ENCODE measurements at places on chromosomes 16 and 17.
A peak's percentile ranks its signal among the peaks of the same experiment; 100 is the strongest.

- no peak for DNase-seq
Measured at GRCh38 chr16:52817696-52818095, 235.0 kb downstream of the CHD9NB start.

DNA sequence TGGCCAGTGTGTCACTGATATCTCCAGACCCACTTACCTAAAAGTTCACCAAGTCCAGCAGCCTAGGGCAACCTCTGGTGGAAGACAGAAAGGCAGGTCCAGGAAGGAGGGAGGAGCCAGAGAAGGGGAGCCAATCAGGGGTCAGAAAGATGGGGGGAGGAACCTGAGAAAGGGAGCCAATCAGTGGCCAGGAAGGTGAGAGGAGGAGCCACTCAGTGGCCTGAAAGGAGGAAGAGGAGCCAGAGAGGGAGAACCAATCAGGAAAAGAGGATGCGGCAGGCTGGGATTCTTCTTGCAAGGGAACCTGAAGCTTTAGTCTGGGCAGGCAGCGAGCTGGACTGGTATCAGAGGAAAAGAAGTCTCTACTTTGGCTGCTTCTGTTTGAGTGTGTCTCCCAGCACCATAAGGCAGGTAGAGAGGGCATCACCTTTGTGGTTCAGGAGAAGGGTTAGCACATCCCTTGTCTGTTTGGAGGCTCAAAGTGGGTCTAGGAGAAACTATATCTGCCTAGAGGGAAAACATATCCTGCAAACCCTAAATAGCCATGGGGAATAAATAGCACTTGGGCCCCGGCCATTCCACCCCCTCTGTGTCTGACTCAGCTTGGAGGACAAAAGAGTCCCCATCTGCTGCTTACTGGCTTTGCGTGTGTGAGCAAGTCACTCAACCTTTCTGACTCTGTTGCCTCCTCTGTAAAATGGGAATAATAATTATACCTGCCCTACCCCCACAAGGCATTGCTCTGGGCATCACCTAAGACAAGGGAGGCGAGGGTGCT lies 43.4 kb upstream of the CRHR1 start:
- no peak for DNase-seq

- no peak for DNase-seq
Measured at GRCh38 chr17:7852262-7852670, 2.6 kb upstream of the TMEM88 start.

- no peak for DNase-seq
Measured at GRCh38 chr17:79826204-79826680, 13.0 kb downstream of the CBX4 start.

- no peak for DNase-seq
Measured at GRCh38 chr17:77160875-77161530, 20.2 kb downstream of the SEC14L1 start.

GRCh38 chr17:66570447-66571195 lies 264.3 kb upstream of the CACNG5 start:
- no peak for DNase-seq

DNA sequence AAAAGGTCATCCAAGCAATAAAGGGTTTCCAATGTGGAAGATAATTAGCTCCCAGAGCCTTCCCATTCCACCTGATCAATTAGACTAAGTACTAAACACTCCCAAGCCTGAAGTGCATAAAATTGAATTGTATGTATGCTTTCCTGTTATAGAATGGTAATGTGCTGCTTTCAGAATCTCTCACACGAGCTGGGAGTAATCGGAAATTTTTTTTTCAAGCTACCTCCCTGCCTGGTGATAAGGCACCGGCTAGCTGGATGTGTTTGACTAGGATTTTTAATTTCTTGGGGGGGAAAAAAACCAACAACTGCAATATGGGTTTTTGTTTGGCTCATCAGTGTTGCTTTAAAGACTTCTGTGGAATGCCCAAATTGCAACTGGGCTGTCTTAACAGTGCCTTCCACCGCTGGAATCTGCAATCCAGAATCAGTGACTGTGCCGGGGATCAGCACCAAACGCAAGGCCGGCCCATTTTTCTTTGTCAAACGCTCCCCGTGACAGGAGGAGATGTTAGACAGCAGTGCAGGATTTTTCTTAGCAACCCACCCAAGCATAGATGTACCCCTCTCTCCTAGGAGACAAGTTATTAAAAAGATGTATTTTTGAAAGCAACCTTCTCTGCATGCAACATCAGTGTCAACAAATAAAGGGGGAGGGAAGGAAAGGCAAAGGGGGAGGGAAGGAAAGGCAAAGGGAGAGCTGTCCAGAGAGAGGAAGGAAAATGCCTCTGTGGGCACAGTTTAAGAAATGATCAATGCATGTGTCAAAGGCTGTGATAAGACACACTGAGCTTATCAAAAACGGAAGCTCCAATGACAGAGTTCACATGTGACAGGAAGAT lies 387.2 kb downstream of the NPIPA8 start:
- no peak for DNase-seq

- DNase-seq: no peak
Measured at GRCh38 chr16:72371307-72372086, 199.5 kb upstream of the PMFBP1 start.

- no peak for DNase-seq
Measured at GRCh38 chr16:87740441-87740840, 25.3 kb downstream of the KLHDC4 start.

DNA sequence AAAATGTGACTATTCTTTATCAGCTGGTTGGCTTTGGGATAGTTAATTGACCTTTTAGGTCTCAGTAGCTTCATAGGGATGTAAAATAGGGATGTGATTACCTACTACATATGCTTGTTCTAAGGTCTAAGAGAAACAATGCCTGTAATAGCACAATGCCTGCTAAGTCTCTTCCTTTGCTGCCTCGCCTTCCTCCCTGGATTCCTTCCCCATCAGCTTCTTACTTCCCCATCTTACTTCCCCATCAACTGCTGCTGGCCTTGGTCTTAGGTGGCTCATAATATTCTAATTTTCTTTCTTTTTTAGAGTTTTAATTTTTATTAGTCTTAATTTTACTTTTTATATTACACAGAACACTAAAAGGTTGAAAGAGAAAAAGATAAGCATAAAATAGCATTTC lies 59.2 kb upstream of the GOT2 start:
- no peak for DNase-seq

- no peak for DNase-seq
Measured at GRCh38 chr16:7088711-7089110, 243.9 kb upstream of the RBFOX1 start.

DNA sequence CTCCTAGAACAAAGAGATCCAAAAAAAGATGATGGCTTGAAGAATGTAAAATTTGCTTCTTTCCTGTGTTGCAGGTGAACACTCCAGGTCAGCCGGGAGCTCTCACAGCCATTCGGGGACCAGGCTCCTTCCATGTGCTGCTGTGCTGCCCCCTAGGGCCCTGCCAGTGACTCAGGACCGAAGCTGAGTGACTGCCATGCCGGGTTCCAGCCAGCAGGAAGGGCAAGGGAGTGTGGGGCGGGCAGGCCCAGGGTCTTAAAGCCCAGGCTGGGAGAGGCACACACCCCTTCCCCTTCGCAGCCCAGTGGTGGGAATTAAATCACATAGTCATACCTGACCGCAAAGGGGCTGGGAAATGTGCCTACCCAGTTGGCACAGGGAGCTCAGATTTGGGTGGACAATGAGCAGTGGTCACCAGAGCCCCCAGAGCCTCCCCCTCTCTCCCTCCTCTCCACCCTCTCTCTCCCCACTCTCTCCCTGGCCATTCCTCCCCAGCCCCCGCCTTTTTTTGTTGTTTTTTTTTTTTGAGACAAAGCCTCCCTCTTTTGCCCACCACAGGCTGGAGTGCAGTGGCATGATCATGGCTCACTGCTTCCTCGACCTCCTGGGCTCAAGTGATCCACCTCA lies 11.5 kb downstream of the EPOP start:
- no peak for DNase-seq

DNA sequence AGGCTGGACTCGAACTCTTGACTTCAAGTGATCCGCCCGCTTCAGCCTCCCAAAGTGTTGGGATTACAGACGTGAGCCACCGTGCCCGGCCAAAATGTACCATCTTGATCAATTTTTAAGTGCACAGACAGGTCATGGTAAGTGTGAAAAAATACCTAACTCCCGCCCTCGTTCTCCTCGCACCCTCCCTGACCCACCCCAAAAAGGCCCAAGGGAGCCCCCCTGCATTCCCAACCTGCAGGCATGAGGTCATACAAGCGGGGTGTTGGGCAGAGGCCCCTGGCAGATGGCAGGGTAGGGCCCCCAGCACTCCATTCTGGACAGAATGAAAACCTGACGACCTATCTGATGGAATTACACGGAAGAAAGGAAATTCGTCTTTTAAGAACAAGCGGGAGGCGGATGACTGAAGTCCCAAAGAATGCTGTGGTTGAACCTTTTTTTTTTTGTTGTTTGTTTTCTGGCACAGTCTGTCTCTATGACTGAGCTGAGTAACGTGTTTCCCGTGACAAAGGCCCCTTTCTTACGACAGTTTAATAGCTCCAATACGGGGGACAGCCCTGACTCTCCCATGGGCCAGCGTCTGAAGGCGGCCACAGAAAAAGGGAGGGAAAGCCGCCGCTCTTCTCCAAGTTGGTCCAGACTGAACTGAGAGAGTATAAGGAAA lies 376.4 kb downstream of the SLC39A11 start:
- no peak for DNase-seq

GRCh38 chr16:78372277-78372676 lies 272.8 kb downstream of the WWOX start:
- DNase-seq: no peak

DNA sequence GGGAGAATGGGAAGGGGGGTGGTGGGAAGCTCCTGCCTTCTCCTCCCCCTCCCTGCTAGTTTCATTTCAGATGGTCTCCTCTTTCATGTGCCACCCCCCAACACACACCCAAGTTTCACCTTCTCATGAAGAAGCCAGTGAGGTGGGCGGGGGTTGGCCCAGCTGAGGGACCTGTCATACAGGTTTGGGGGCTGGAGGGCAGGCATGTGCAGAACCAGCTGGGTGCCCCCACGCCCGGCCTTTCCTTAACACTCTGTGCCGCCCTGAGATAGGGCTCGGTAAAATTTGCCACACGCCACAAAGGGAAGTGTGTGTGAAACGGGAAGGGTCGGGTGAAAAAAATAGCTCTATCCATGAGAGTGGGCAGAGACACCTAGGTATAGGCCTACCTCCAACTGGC lies 57.4 kb downstream of the PIPOX start:
- no peak for DNase-seq

- no peak for DNase-seq
Measured at GRCh38 chr17:19000531-19001325, 3.8 kb downstream of the FAM83G start.

DNA sequence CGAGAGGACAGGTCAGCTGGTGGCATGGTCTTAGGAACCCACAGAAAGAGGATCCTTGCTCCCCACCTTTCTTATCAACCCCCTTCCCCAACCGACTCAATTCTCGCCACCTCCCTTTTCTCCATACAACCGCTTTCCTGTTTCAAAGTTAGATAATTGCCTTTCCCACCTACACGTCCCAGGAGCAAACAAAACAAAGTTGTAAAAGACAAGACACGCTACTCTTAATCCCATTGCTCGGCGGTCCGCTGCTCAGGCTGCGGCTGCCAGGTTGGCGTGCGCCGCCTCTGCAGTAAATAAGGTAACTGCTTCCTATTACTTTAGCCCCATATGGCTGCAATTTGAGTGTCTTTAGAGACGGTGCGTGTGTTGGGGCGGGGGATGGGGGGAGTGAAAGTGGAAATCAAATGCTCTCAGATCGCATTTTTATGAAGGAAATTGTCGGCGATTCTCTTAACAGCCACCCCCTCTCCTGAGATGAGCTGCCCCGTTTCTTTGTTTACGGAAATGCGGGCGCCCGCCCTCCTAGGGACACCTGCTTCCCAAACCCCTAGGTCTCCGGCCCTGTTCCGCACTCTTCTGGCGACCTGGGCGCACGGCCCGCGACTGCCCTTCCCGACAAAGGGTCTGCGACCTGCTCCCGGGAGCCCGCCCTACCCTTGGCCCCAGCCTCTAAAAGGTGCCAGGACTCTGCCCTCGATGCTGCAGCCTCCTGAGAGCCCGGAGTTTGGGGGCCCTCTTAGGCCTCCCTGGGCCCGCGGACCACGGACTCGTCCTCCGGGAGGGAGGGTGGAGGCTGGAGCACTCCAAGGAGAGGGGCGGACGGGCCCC lies 3.7 kb upstream of the CBX8 start:
- DNase-seq: no peak

DNA sequence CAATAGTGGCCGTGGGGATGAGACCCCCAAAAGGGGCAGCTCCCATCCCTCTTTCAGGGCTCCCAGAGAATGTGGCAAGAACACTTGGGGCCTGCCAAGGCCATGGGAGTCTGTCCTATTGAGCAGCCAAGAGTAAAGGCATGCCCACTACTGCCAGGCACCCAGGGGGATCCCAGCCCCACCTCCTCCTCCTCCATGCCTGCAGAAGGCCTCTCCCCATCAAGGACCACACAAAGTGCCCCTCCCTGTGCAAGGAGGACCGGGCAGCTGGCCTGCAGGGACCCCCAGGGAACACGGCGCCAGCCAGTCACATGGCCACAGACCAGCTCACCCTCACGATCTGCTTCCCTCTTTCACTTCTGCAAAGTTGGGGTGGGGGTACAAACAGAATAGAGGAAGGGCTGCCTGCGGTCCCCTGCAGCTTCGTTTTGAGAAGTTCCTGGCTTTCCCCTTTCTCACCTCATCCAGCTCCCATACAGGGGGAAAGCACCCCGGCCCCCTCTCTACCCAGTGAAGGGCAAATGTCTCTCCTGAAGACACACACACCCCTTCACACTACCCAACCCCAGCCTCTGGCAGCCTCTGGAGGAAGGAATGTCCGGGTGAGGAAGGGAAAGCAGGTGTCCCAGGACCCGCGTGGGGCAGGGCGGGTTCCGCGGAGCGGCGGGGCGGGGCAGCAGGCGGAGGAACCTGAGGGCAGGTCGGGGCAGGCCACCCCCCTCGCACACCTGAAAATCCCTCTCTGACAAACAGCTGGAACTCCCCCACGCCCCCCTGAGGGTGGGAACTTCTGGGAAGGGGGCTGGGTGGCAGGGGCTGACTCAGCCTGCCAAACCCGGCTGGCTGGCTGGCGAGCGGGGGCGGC lies 2.0 kb downstream of the PPP1R9B start:
- DNase-seq: peak; percentile 96
